ENCODE measurements at places on chromosomes 3 and 15. TPM values are rescaled to one million over a fixed set of nuclear protein-coding genes. Genes with fewer than 3 reads are reported as not detected.

Gene CYFIP1
- 88.0 TPM for total RNA-seq

Gene CYP11A1
- total RNA-seq = 1.3 TPM

Gene CFAP20DC
- 10.5 TPM for total RNA-seq

Gene CDHR4
- total RNA-seq = not detected

Gene ZNF80
- 0.38 TPM for total RNA-seq

Gene PIGBOS1
- 13.5 TPM for total RNA-seq

Gene TPRG1
- total RNA-seq = 15.1 TPM

DNA sequence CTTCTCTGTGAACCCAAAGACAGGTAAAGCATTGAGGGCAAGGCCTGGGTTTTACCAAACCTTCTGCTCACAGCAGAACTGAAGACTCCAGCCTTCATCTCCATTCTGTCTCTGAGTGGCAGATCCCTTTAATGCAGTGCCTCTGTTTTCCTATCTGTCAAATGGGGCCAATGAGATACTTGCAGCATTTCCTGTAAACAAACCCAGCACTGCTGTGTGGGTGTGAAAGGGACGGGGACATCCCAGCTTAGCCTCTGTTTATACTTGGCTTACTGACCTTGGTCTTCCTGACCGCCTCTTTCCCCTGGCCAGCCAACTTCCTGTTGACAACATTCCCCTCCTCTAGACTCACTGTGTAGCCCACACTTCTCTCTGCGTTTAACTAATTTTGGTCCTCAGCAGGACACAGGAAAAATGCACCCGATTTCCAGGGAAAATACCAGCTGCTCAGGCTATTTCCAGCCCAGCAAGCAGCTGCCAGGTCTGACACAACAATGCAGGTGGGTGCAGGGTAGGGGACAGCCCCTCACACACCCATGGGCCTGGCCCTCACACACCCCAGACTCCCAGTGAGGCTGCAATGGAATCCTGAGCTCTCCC lies 105.9 kb upstream of the HERC1 start:
- H3K4me3 ChIP-seq = no peak overlapping the region
- DNase-seq = no peak
- no peaks in the 10 kb centered on the region for H3K36me3 ChIP-seq
- H3K27me3 ChIP-seq = no peaks in the 10 kb centered on the region
- peak overlapping the region; percentile 73 for H3K27ac ChIP-seq

GRCh38 chr3:5898106-5898505 lies 710.6 kb downstream of the EDEM1 start:
- H3K36me3 ChIP-seq = no peaks in the 10 kb centered on the region
- H3K27ac ChIP-seq = no peak overlapping the region

- H3K36me3 ChIP-seq = no peaks in the 10 kb centered on the region
- H3K4me3 ChIP-seq = no peak overlapping the region
- H3K27me3 ChIP-seq = no peaks in the 10 kb centered on the region
Observed at GRCh38 chr3:124519591-124520194, 210.6 kb upstream of the UMPS start.

DNA sequence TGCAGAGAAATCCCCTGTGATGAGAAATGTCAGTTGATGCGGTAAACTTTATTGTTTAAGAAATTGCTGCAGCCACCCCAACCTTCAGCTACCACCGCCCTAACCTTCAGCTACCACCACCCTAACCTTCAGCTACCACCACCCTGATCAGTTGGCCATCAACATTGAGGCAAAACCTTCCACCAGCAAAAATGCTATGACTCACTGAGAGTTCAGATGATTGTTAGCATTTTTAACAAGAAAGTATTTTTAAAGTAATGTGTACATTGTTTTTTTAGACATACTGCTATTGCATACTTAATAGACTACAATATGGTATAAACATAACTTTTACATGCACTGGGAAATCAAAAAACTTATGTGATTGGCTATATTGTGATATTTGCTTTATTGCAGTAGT lies 30.0 kb downstream of the U2SURP start:
- H3K36me3 ChIP-seq = peaks cover 10% of the 10 kb centered on the region
- H3K4me3 ChIP-seq = no peak overlapping the region
- DNase-seq = no peak
- H3K27me3 ChIP-seq = no peaks in the 10 kb centered on the region

- no peaks in the 10 kb centered on the region for H3K36me3 ChIP-seq
- no peaks in the 10 kb centered on the region for H3K4me1 ChIP-seq
- no peak for DNase-seq
- H3K27me3 ChIP-seq = no peaks in the 10 kb centered on the region
- H3K4me3 ChIP-seq = no peak overlapping the region
Observed at GRCh38 chr3:62110443-62111225, 262.7 kb downstream of the FEZF2 start.
